Omental fat pad (tissue), 4 donors: ENCODE measurements at places on chromosomes 1 and 21.

- DNase-seq, result no peak
Observed at GRCh38 chr1:230020451-230020850, 46.6 kb upstream of the GALNT2 start.

DNA sequence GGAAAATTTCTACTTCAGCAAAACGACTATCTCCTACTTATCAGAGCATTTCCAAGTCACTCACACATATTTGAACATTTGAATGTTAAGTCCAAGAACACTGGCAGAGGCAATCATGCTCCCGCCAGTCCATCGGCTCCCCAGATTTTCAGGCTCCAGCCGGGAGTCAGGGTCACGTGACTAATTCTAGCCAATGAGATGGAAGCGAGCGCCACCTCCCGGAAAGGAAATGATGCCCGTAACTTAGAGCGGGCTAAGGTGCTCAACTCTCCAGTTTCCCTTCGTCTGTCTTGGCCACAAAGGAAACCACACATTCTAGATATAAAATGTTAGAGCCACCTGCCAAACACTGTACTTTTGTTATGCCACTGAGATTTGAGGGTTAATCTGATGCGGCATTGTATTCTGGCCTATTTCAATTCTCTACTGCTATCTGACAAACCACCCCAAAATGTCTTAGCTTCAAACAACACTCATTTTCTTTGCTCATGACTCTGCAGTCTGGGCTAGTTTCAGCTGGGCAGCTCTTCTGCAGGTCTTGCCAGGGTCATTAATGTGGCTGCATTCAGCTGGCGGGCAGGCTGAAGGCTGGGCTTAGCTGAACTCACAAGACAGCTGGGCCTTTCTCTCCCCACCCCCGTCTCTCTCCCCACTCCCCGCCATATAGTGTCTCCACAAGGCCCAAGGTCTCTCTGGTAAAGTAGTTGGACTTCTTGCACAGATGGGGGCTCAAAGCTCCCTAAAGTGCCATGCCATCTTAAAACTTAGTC is 16.5 kb upstream of the LHX4 start:
- no peak for DNase-seq

GRCh38 chr1:89631816-89632656 is 884 bp upstream of the LRRC8C start:
- DNase-seq, result no peak

DNA sequence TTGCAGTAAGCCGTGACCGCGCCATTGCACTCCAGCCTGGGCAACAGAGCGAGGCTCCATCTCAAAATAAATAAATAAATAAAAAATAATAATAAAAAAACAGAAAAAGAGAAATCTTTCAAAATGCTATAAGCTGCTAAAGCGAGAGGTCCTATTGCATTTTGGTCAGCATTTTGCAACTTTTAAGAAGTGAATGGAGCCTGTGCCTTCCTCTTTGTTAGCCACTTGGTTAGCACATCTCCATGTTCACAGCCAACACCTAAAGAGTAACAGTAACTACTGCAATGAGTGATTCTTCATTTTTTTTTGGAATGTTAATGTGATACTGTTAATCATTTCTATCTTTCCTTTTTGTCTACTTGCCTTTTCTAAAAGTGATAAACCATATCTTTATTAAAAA is 80.6 kb downstream of the ERG start:
- no peak for DNase-seq

DNA sequence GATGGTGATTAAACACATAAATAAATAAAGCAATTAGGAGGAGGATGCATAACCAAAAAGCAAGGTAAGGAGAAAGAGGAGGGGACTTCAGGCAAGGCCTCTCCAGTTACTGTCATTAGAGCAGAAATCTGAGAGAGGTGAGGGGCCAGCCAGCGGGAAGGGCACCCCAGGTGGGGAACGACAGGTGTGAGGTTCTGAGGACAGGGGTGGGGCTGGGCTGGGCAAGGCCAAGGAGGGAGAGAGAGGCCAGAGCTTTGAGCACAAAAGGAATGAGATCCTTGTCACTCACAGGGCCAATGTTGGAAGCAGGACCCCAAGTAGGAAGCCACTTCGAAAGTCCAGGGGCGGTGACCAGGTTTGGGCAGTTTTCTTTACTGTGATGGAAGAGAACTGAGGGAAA is 182.2 kb upstream of the RAB4A start:
- no peak for DNase-seq

GRCh38 chr1:182905321-182905720 is 47.6 kb downstream of the SHCBP1L start:
- no peak for DNase-seq
